ENCODE measurements at places on chromosomes 3 and 15. TPM values are rescaled to one million over a fixed set of nuclear protein-coding genes. Genes with fewer than 3 reads are reported as not detected.

KLHL40 gene
- total RNA-seq = 0.12 TPM

DNA sequence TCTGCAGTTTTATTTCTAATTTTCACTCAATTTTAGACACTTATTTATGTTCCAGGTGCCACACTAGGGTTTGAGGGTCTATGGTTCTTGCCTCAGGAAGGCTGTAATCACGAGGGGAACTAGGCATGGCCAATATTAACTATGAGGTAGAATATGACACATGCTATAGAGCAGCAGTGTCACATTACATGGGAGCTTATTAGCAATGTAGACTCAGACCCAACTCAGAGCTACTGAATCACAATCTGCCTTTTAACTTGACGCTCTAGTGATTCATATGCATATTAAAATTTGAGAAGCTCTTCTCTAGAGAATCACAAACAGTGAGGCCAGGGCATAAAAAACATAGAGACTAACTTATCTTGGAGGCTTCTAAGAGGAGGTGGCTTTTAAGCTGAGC, 32.8 kb upstream of the MRPL3 start:
- no peak for DNase-seq

DNA sequence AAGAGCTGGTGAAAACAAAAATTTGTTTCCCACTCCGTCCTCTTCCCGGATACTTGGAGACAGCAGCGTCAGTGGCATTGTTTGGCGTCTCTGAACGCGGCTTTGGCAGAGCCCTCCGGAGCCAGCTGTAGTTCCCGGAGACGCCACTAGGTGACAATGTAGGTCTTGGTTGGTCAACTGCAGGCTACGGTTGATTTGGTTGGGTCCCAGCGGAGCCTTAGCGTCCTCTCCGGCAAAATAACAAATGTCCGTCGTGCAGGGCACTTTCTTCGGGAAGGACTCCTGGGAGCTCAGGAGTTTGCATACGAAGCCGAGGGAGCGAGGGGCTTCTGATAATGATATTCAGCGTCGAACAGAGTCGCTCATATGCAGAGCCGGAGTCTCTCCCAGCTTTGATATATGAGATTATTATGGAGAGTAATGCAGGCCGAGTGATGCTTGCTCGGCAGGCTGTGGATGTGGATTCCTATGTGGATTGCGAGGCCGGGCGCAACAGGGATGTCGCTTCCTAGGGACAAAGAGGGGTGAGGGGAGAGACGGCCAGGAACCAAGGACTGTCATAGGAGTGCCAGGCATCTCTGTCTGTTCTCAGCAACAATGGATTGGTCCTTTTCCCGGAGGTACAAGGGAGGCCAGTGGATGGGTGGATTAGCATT, 74.8 kb downstream of the IL20RB start:
- peak; percentile 88 for DNase-seq

GRCh38 chr3:139122221-139122581, 77.5 kb upstream of the PRR23C start:
- DNase-seq = no peak

- no peak for DNase-seq
These were observed 71.9 kb upstream of the THSD4 start for GRCh38 chr15:71043373-71043772.

DNA sequence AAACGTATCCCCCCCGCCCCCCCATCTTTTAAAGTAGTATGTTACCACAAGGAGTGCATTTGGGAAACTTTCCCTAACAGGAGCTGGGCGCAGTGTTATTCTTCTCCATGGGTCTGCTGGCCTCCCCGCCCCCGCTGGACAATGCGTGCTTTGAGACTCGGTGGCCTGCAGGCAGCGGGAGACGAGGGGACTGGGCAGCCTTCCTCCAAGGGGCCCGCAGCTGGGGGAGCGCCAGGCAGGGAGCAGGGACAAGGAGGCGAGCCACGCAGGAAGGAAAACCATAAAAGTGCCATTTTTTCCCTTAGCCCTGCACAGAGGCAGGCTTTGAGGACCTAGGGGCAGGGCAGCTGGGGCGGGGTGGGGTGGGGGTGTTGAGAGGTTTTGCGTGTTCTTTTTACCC, 14.1 kb downstream of the SOX2 start:
- no peak for DNase-seq

DNA sequence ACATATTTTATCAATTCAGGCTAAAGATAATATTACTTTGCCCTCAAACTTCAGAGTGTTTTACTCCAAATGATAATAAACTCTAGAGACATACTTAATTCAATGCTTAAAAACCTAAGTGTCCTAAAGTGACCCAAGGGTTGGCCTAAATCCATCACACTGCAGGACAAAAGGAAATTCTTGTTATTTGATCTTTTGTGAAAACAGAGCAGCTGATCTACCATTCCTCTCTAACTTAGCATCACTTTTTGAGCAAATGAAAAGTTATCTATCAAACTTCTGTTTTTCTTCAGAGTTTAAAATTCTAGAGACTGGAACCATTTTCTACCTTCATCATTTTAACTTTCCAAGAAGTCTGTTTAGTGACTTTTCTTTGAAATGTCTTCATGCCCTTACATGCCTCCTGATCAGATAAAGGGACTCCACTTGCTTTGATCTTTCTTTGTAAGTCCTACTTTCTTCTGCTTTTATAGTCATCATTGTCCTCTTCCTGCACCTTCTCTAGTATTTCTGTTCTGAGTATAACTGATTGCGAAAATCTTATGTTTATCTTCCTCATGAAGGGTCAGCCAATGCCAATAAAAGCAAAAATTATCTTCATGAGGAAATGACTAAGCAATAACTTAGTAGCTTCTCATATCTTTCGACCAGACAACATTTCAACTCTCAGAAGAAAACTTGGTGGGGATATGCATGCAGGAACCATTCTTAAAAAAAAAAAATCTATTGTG, 378.7 kb upstream of the TGFBR2 start:
- DNase-seq = no peak

DNA sequence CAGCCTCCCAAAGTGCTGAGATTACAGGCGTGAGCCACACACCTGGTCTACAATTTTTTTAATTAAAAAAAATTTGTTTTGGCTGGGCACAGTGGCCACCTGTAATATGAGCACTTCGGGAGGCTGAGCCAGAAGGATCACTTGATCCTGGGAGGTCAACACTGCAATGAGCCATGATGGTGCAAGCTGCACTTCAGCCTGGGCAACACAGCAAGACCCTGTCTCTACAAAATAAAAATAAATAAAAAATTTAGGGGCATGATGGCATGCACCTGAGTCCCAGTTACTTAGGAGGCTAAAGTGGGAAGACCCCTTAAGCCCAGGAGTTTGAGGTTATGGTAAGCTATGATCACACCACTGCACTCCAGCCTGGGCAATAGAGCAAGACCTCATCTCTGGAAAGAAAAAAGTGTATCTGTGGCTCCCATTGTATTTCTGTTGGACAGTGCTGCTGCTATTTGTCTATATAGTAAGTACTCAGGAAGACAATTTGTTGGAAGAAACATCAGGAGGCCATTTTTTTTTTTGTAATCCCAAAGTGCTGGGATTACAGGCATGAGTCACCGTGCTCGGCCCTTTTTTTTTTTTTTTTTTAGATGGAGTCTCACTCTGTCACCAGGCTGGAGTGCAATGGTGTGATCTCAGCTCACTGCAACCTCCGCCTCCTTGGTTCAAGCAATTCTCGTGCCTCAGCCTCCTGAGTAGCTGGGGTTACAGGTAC, 27.5 kb upstream of the SH3BP5 start:
- DNase-seq = no peak
